ENCODE measurements at places on chromosomes 1 and 21.

DNA sequence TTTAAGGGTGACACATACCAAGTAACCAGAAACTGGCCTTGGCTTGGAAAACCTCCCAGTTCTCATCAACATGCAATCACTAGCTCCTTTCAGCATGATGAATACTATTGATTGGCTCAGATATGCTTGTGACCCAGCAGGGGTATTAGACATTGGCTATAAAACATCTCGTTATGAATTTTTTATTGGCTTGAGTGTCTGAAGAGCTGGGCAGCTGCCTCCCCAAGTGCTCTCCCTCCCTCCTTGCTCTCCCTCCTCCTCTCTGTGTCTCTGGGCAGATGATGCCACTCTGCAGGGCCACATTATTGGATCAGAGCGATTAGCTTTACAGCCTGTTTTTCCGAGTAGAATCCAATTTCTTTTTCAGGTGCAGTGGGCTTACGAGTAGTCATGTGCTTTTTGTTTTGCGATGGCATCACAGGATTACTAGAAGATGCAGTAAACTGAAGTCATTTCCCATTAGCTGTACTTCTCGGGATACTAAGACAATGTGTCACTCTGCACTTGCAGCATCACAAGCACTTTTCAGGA is 79.3 kb upstream of the ATF3 start:
- DNase-seq, result no peak

DNA sequence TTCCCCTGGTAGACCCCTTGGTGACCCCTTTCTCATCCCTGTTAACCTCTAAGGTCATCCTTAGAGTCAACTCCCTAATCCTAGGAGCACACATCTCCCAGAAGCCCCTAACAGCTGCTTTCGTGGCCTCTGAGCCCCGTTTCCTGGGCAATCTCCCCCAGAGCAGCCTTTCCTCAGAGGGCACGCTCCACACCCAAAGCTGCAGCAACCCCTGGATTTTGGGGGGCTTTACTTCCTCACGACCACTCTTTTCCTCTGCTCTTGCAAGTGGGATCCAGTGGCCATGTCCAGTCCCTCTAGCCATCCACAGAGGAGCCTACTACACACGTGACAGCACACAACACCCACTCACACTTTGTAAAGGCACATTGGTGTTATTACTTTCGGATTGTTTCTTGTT is 13.8 kb downstream of the ABCA4 start:
- no peak for DNase-seq

DNA sequence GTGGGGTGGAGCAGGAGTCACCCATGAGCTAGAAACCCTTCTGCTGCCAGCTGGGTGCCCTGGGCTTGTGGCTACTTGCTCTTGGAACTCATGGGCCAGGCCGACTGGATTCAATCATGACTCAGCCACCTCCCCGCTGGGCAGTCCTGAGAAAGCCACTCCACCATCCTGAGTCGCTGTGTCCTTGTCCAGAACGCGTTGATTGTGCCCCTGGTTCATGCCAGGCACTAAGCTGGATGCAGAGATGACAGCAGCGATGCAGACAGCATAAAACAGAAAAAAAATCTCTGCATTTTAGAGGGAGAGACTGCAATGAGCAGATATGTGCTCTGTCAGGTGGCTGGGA is 10.6 kb downstream of the PADI1 start:
- peak; percentile 19 for DNase-seq

GRCh38 chr1:243597383-243597782 is 252.7 kb downstream of the AKT3 start:
- no peak for DNase-seq

DNA sequence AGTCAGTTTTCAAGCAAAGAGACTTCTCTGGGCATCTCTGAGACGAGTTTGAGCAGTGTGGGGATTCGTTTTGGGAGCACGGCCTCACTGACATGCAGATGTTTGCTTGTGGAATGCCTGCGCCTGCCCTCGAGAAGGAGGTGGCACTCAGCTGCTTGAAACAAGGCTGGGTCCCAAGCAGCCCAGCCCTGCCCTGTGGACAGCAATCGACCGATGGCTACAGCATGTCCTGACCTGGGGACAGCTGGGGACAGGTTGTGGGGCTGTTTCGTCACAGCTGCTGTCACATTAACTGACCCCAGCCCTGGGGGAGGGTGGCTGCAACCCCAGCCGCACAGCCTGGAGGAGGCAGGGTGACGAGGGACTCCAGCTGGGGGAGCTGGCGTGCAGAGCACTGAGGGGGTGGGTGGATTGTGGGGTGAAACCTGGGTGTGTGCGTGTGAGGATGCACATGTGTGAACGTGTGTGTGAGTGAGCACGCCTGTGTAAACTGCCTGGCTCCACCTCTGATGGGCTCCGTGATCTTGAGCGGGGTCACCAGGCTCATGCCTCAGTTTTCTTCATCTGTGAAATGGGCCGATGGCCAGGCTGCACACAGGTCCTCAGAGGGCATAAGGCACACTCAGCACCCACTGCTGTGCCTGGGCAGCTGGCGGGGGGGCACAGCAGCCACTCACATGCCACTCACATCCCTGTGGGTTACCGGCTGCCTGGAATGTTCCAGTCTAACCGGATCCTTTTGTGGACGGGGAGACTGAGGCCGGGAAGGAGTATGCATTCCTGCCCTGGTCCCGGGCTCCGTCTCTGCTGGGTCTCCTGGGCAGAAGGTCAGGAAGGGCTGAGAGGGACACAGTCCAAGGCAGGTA is 49.3 kb downstream of the COL18A1 start:
- DNase-seq, result no peak

DNA sequence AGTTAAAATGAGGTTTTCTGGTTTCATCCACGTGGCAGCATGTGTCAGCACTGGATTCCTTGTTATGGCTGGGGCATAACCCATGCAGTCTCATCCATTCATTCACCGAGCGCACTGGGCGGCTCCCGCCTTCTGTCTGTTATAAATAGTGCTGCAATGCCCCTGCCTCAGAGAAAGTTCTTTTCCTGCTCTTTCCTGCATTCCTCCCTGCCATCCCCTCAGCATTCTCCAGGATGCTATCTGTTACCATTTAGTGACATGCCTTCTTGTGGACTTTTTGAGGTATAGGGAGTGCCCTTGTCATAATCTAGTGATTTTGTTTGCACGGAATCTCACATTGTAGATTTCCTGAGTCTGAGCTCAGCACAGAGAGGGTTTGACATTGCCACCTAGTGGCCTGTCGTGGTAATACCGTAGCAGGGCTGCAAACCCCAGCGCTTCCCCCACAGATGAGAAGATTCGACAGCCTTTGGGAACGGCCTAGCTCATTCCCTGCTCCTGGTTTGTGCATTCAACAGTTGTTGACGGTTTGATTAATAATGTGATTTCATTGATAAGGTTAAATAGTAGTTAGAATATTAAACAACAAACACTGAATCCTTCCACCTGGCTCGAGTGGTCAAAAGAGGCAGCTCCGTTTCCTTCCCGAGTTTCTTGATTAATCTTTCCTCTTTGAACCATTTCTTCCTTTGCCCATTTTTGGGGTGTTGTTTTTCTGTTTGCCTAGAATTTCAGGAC is 46.3 kb downstream of the UMODL1 start:
- peak; percentile 74 for DNase-seq

DNA sequence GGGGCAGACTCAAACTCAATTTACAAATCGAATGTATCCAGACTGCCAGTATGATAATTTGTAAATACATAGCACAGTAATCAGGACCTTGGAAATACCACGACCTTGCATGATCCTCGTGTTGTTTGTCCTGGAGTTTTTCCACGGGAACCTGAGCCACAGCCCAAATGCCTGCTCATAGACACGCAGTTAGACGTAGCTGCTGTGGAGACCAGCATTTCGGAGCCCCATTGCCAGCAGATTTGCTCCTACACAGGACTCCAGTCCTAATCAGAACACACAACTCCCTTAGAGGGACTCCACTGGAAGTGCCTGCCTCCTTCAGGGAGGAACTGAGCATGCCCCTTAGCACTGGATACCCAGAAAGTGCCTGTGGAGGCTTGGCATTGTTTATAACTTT is 163.2 kb downstream of the GALNT2 start:
- peak; percentile 31 for DNase-seq

GRCh38 chr1:22452481-22452957 is 868 bp downstream of the ZBTB40 start:
- peak; percentile 47 for DNase-seq

GRCh38 chr1:907611-908451 is 15.9 kb upstream of the SAMD11 start:
- no peak for DNase-seq

- no peak for DNase-seq
Observed at GRCh38 chr1:4108331-4108730, 208.3 kb upstream of the C1orf174 start.

DNA sequence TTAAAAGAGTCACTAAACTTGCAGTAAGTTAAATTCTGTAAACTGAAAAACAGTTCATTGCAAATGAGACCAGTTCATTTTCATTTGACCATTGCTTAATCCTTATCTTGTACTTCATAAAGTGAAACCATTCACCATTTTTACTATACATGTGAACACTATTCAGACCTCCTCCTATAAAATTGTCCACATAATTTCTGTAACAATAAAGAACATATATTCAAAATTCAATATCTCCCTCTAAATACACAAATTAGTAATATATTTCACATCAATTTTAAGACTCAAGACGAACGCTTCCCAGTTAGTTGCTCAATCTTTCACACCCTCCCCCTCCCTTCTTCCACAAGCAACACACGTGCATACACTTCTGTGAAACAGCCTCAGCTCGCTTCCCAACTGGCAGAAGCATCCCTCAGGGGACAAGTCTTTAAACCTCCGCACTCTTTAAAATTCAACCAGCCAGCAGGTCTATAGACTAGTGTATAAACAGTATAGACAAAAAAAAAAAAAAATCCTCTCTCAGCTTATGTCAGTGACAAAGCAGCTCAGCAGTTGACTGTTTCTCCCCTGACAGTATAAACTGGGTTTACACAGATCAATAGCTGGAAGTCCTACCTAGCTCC is 99.6 kb downstream of the DENND1B start:
- peak; percentile 6 for DNase-seq

GRCh38 chr1:166479052-166479631 is 312.3 kb upstream of the FAM78B start:
- peak; percentile 41 for DNase-seq

- DNase-seq, result no peak
Observed at GRCh38 chr1:88888750-88889149, 2.6 kb downstream of the GTF2B start.

DNA sequence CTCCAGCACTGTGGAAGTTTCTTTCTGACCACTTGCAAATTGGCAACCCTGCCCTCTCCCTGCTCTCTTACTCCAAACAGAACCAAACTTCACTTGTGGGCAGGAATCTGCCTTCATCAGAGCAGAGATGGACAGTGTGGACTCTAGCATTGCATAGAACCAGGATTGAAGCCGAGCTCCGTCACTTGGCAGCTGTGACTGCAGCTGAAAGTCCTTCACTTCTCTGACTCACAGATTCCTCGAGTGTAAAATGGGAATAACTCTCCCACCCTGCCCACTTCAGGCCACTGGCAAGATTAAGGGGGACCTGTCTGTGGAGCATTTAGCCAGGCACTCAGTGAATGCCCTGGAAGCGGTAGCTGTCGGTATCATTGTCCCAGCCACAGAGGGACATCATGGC is 75.7 kb upstream of the ZBTB40 start:
- no peak for DNase-seq

- DNase-seq, result no peak
Observed at GRCh38 chr1:41663671-41664400, 179.4 kb upstream of the EDN2 start.

DNA sequence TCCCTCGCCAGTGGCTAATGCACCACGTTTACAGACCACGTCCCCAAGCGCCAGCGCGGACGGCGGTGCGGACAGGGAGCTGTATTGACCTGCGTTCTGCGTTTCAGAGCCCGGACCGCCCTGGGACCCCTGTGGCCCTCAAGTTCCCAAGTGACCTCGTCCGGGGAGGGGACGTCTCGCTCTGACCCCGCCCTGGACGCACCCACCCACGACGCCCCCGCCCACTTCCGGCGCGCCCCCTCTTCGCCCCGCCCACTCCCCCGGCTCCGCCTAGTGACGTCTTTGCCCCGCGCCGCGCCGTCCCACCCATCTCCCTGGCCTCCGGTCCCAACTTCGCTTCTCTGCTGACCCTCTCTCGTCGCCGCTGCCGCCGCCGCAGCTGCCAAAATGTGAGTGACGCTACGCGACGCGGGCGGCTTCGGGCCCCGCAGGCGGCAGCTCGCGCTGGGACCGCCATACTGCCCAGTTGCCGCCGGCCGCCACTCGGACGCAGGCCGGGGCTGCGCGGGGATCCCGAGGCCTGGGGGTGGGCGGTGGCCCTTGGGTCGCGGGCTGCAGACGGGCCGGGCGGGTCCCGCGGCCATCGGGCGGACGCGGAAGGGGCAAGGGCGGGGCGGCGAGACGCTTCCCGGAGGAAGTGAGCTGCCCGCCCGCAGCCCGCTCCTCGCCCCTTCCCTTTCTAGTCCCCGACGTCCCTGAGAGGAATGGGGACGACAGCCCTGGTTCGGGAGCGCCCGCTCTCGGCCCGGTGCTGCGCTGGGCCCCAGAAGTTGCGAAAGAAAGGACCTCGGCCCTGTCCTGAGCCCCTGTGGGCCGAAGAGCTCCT is at the start of gene VAMP3:
Gene VAMP3 (plus strand): TSS at position 300 of the 826 bp plus-strand sequence. CDS start 88 bp downstream, at position 388.
- DNase-seq, result peak; percentile 91

DNA sequence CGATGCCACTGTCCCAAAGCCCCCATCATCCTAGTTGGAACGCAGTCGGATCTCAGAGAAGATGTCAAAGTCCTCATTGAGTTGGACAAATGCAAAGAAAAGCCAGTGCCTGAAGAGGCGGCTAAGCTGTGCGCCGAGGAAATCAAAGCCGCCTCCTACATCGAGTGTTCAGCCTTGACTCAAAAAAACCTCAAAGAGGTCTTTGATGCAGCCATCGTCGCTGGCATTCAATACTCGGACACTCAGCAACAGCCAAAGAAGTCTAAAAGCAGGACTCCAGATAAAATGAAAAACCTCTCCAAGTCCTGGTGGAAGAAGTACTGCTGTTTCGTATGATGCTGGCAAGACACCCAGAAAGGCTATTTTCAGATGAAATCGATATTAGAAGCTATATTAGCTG is 8.1 kb downstream of the RHOU start:
- DNase-seq, result no peak

GRCh38 chr1:165633614-165634013 is 2.6 kb downstream of the MGST3 start:
- no peak for DNase-seq

- no peak for DNase-seq
Observed at GRCh38 chr1:208437401-208437800, 193.2 kb upstream of the PLXNA2 start.

DNA sequence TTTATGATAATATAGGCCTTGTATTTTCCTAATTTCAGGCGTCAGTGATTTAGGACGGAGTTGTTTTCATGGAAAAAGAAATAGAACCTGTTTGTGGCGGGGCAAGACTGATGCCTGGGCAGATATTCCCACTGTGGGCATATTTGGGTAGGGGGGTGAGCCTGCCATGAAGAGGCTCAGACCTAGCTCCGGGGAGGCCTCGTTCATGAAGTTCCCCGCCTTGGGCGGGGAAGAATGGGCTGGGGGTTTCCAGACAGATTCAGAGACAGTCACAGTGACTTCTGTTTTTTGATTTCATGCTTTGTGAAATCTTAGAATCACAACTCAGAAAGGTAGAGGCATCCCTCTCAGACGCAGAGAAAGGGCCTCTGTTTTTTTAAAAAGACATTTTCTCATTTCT is 36.1 kb downstream of the RUNX3 start:
- DNase-seq, result no peak
